Hepatocyte (in vitro differentiated cells): ENCODE measurements at places on chromosomes 5 and 9. TPM values are rescaled to one million over a fixed set of nuclear protein-coding genes. Genes with fewer than 3 reads are reported as not detected.

DNA sequence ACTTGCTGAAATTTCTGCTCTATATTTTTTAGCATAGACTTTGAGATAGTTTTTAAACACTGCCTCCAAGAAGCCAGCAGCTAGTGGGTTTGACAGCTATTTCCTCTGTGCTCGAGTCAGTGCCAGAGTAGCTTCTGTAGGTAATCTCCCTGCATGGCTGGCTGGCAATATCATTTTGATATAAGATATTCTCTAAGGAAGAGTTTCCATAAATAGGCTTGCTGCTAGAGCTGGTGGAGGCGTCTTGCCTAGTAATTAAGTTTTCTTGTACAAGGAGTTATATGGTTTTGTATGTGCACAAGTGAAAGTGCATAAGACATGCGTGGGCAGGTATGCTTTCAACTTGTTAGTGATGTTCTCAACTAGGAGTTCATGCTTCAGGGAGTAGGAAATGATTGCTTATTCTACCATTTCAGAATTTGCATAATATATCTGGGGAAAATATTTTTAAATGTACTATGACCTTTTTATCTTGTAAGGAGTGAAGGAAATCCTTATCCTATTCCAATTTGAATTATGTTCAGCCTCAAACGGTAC, 74.1 kb upstream of the CCL21 start:
- H3K36me3 ChIP-seq, result no peaks in the 10 kb centered on the region
- H3K27me3 ChIP-seq, result peaks cover 24% of the 10 kb centered on the region
- DNase-seq, result no peak
- H3K4me1 ChIP-seq, result no peaks in the 10 kb centered on the region
- no peak overlapping the region for H3K27ac ChIP-seq

Gene AMBP
- 713 and 736 TPM in 2 replicates for total RNA-seq

Gene PIP5K1B
- total RNA-seq, result 10.2 and 11.1 TPM in 2 replicates

- H3K4me1 ChIP-seq, result no peaks in the 10 kb centered on the region
- no peak overlapping the region for H3K27ac ChIP-seq
- DNase-seq, result no peak
- no peaks in the 10 kb centered on the region for H3K27me3 ChIP-seq
- H3K4me3 ChIP-seq, result no peak overlapping the region
These were observed 145.8 kb upstream of the PAPPA start for GRCh38 chr9:116007824-116008223.

GRCh38 chr5:143128412-143129071, 274.9 kb downstream of the NR3C1 start:
- peak overlapping the region; percentile 36 for H3K27ac ChIP-seq
- no peaks in the 10 kb centered on the region for H3K36me3 ChIP-seq
- H3K4me3 ChIP-seq, result no peak overlapping the region
- no peaks in the 10 kb centered on the region for H3K27me3 ChIP-seq
- peaks cover 32% of the 10 kb centered on the region for H3K4me1 ChIP-seq
- peak; percentile 22 for DNase-seq
